ENCODE measurements at places on chromosomes 5 and 9.

GRCh38 chr5:168064933-168065622, 226.4 kb upstream of the WWC1 start:
- DNase-seq, result no peak

GRCh38 chr9:129276486-129277230, 98.6 kb upstream of the IER5L start:
- no peak for DNase-seq

DNA sequence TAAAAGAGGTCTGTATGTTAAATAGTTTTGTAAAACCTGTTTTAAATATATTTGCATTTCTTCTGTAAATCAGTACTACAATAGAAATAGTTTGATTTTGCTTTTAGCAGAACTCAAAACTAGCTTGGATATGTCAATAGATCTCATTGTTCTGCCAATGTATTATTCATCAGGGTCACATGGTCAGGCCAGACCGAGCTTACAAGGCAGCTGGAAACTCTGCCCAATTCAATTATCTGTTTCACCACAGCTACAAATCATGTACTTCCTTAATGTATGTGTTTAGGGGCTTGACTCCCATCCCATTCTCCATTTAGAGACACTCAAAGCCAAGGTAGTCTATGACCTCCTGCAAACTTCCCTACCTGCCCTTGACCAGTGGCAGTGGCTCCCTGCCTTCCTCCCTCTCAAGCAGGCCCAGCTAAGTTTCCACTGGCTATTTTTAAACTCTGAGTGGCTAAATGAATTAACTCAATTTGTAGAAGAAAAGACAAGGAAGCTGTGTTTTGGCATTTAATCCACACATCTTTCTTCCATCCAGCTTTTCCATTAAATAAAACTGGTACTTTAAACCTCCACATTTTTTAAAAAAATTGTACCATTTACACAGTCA, 46.4 kb upstream of the SELENOP start:
- DNase-seq, result no peak

DNA sequence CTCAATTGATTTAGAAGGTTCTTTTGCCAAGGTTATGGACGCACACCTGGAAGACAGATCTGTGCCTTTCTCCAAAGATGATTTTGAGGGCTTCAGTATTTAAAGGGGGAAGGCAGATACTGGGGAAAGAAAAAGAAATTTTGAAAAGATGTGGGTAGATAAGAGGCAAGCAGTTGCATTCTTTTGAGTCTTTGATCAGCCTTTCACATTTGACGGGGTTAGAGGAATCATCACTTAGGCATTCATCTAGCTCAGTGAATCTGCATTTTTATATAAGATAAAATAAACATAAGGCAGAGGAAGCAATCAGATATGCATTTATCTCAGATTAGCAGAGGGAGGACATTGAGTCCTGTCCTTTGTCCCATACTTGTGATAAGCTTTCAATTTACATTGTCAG, 243.4 kb upstream of the RAI14 start:
- no peak for DNase-seq

GRCh38 chr5:107631805-107632362, 38.9 kb downstream of the EFNA5 start:
- DNase-seq, result no peak

- DNase-seq, result no peak
Measured at GRCh38 chr9:30534896-30535295, 1849.5 kb upstream of the ACO1 start.

DNA sequence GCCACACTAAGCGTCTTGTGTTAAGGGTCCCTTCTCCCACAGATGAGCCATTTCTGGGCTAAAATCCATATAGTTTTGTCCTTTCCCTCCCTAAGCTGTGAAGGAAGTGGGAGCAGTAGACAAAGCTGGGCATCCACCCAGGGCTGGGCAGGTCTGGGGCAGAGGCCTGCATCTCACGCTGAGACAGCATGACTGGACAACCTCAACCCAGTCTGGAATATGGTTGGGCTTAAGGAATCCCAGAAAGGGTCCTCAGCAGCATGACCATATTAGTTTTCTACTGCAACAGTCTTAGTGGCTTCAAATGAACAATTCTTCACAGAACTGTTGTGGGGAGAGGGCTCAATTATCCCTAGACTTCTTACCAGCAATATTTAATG, 173.8 kb downstream of the AUH start:
- no peak for DNase-seq

GRCh38 chr5:56329652-56330051, 96.5 kb upstream of the ANKRD55 start:
- peak; percentile 73 for DNase-seq

DNA sequence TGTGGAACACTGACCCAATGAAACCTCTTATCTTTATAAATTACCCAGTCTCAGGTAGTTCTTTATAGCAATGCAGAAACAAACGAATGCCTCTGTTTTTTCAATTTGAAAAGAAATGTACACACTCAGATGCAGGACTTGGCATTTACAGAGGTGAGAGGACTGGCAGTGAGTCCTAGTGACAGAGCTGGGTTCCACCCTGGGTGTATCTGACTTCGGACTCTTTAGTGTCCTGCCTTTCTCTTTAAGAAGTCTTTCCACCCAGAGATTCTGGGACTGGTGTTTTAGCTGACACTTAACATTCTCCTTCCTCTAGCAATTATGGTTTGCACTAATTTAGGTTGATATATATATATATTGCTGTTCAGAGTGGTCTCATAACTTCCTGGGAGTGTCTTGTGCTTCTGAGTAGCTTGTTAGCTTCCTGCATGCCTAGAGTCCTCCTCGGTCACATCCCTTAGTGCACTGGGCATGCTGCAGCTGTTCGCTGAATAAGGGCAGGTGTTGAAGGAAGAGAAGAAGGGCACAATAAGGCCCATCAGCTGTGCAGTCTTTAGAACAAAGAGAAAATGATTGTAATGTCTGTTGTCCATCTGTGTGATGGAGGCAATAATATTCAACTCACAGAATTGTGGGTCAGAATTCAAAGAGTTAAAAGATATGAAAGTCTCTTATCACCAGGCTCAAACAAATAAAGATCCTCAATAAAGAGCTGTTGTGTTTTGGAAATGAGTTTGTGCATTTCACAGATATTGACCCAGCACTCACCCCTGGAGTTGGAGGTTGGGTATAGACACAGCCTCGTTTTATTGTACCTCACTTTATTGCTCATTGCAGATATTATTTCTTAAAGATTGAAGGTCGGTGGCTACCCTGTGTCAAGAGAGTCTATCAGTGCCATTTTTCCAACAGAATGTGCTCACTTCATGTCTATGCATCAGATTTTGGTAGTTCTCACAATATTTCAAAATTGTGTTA, 187.1 kb downstream of the TRIM32 start:
- no peak for DNase-seq

DNA sequence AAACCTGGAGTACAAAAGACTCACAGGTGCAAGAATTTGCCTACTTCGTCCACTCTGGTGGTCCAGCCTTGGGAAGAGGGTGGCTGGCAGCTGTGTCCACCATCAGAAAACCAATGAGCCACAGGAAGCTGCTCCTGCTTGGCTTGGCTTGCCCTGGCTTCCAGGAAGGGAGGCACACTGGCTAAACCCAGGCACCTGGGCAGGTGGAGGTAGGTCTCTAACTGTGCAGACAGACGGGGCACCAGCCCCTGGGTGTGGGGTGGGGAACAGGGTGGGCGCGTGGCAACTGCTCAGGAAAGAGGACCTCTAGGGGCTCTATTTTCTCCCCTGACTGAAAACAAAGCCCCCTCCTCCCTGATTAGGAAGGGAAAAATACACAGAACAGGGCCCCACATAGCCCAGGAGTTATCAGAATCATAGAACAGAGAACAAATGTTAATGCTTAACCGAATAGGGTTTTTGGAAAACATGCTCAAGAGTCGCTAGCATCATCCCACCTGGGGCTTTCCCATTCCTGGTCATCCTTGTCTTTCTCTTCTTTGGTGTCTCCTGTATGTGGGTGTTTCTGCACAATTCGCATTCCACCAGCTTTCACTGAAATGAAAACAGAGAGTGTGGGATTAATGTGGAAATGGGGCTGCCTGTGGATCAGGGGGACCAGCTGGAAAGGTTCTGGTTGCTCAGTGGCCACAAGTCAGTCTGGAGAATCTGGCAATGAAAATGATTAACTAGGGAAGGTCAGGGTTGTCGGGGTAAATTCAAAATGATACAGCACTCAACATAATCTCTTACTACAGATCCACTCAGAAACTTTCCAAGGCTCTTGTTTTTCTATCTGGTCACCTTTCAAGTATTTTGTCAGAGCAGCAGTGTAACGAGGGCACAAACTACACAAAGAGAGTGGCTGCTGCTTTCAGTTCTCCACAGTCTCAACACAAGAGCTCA, 13.1 kb downstream of the DAP start:
- no peak for DNase-seq

DNA sequence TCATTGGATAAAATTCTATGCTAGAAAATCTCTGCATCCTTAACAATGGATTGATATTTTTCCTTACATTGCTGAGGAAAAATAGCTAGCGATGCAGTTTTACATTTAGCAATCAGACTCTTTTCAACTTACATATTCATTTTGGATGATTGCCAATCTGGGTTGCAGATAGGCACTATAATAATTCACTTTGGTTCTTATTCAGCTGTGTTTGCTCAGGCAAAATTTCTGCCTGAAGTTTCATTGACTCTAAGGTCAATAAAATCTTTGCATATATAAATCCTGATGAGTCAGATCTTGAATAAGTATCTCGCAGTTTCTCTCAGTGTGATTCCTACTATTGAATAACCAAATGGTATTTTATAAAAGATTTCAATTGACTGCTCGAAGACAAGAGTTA, 1105.8 kb downstream of the CDH18 start:
- DNase-seq, result no peak

DNA sequence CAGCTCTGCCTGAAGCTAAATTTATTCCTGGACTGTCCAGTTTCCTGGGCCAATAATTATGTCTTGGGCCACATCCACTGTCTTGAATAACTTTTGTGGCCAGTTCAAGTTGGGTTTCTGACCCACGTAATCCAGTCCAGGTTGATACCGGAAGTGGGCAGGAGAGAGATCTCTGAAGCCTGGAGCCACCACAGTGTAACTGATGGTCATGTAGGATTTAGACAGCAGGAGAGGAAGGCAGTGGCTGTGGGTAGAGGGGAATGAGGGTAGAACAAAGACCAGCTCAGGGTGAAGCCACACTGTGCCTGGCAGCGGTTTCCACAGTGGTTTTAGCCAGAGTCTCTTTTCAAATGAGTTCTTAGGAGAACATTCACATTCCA, 30.2 kb downstream of the SH3PXD2B start:
- no peak for DNase-seq

DNA sequence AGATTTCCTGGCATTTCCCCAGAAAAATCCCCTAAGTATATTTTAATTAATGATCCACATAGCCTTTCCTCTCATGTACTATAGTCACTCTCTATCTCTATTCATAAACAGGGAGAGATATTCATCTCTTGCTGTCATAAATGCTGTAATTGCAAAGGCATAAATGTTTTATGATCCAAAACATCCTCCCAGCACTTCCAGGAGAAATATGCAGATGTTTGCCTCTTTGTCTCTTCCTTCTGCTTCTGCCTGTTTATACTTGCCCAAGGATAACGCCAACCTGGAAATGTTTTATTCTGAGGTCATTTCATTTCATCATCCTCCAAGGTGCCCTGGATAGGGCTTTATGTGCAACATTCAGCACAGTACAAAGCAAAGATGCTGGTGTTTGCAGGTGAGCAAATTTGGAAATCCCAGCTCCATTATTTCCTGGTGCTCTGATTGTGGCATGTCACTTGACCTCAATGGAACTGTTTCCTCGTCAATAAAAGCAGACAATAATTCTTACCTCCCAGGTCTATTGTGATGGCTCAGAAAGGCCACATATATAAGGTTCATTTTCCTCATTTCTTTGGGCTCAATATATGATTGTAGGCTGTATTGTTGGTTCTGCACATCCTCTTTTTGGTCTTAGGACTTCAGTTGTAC, 6.9 kb downstream of the TNFSF15 start:
- no peak for DNase-seq

DNA sequence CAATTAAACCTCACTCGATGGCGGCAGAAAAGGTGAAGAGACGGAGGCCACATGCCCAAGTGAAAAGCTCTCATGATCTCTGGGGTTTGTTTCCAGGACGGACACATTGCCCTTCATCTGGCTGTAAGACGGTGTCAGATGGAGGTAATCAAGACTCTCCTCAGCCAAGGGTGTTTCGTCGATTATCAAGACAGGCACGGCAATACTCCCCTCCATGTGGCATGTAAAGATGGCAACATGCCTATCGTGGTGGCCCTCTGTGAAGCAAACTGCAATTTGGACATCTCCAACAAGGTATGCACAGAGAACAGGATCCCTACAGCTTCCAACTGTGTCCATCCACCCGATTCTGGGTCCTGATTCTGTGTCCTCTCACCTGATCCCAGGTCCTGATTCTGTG, 74.5 kb upstream of the CTSL start:
- DNase-seq, result no peak

- no peak for DNase-seq
Measured at GRCh38 chr5:107294669-107295068, 376.1 kb downstream of the EFNA5 start.

GRCh38 chr5:164373876-164374275, 868.5 kb downstream of the MAT2B start:
- DNase-seq, result no peak

GRCh38 chr5:52928689-52929088, 60.5 kb upstream of the ITGA2 start:
- DNase-seq, result no peak

All from activated CD4-positive, alpha-beta T cell treated with anti-CD3 and anti-CD28 coated beads, Interleukin-2, Interleukin-4, amounts not matched to agents 100 ng/mL and 50 ng/mL, durations not matched to agents 16 hours and 8 hours (primary cell).